KBM-7 (cell line): ENCODE measurements at places on chromosomes 5 and 9.
A peak's percentile ranks its signal among the peaks of the same experiment; 100 is the strongest.

DNA sequence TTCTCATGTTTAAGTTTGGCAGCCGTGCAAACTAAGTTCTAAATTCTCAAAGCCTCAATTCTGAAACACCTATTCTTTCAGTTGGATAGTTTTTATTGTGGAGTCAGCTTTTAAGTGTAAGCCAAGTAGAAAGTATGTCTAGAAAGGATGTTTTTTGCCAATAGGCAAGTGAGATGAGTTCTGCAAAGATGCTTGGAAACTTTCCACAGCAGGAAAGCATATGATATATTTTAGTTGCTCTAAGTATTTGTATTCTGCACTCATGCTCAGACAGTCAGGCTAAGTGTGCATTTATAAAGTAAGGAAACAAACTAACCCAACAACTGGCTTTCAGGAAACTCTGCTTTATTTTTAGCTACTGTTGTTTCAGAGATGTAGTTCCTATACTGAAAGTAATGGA, 67.3 kb upstream of the CDH18 start:
- no peak for DNase-seq

GRCh38 chr5:167608390-167609272, 682.8 kb upstream of the WWC1 start:
- no peak for DNase-seq

DNA sequence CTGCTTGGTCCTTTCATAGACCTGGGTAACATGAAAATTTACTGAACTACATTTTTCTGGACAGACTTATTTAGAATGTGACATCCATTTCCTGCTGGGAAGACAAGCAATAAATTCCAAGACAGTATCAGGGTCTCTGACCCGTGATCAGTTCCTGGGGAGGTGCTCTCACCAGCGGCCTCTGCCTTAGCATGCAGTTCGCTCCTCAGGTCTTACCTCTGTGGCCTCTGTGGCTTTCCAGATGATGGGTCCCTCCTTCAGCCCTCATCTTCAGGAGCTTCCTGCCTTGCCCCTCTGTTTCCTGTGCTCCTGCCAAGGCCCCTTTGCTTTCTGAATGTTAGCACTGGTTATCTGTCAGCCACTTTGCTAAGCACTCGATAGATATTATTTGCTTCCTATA, 66.4 kb downstream of the CMYA5 start:
- peak; percentile 59 for DNase-seq

GRCh38 chr9:88596376-88596775, 61.4 kb downstream of the NXNL2 start:
- peak; percentile 54 for DNase-seq

- DNase-seq: no peak
Measured at GRCh38 chr5:10699987-10700386, 61.0 kb downstream of the DAP start.

- DNase-seq: no peak
Measured at GRCh38 chr9:87763286-87763685, 37.4 kb downstream of the CTSL start.

DNA sequence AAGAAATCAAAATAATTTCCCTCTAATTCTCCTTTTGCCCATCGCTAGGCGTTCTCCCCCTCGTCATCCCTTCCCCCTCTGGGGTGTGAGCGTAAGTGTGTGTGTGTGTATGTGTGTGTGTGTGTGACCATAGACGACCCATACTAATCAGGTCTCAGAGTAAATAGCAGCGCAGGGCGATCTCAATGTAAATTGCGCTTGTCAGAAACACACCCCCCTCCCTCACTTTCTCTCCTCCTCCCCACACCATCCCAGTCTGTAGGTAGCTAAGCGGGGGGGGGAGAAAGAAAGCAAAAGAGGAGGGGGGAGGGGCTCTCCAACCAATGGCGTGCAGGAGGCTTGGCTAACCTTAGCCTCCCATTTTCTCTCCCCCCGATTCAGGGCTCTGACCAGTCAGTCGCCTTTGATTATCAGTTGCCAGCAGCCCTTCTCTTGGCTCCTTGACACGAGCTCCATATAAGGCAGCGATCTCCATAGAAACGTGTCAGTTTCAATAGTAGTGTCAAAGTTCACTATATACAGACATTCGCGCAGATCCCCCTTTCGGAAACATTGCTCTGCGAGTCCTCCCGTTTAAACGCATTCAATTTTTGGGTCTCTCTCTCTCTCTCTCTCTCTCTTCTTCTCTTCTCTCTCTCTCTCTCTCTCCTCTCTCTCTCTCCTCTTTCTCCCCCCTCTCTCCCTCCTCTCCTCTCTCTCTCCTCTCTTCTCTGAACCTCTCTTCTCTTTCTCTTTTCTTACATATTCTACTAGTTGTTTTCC, at the start of gene NR2F1:
NR2F1 (plus strand) TSS at position 546 of the 762 bp plus-strand sequence. CDS start 1,802 bp downstream, outside the sequence.
- peak; percentile 91 for DNase-seq

DNA sequence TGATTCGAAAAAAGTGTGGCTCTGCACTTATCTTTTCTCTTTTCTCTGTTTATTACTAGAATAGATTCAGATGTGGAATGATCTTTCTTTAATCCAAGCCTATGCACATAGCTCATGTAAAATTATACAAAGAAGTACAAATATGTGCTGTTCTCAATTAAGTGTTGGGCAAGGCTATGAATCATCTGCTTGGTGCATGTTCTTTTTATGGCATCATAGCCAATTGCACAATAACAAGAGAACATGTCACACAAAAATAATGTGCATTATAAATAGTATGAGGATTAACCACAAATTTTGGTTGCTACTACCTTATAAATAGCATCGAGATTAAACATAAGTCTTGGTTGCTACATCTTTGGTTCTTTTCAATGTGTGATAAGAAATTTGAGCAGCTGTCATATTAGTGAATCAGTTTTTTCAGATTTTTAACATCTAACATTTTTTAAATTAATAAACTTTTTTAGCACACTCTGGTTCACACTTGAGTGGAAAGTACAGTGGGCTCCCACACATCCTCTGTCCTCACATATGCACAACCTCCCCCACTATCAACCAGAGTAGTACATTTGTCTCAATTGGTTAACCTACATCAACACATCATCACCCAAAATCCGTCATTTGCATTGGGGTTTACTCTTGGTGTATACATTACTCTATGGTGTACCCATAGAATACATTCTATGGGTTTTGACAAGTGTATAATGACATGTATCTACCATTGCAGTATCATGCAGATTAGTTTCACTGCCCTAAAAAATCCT, 6.8 kb upstream of the RECK start:
- no peak for DNase-seq

- DNase-seq: peak; percentile 74
Measured at GRCh38 chr5:78887384-78888118, 97.6 kb downstream of the ARSB start.
